ENCODE measurements at places on chromosomes 13 and 19. TPM values are rescaled to one million over a fixed set of nuclear protein-coding genes. Genes with fewer than 3 reads are reported as not detected.

The ZNF729 gene
- polyA plus RNA-seq, result 0.06 TPM

The RNF17 gene
- 0.26 TPM for polyA plus RNA-seq

The ENOX1 gene
- polyA plus RNA-seq, result 5.4 TPM

The CEACAM5 gene
- 0.14 TPM for polyA plus RNA-seq

The NLRP5 gene
- not detected for polyA plus RNA-seq

The CLEC17A gene
- 0.28 TPM for polyA plus RNA-seq

The KLF5 gene
- polyA plus RNA-seq, result 32.0 TPM

The FCHO1 gene
- 1.2 TPM for polyA plus RNA-seq

The TMEM255B gene
- 8.5 TPM for polyA plus RNA-seq

The MEIOSIN gene
- polyA plus RNA-seq, result not detected

The CYP4F12 gene
- polyA plus RNA-seq, result 12.1 TPM

GRCh38 chr13:39452417-39452816 lies 150.6 kb downstream of the LHFPL6 start:
- DNase-seq, result no peak

DNA sequence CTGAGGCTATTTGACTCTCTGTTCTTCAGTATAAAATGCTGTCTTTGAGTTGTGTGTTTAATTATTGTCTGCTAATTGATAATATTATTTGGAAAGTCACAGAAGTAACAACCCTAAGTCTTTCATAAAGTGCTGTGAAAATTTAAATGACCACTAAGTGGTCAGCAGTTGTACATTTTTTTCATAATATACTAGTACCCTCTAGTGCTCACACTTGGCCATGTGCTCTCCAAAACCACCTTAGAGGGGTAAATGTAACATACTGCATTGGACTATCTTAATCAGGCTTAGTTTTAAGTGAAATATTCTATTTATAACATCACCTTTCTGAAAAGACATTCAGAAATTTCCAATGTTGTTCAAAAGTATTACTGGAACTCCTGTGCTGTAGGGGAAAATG lies 745.3 kb downstream of the GPC5 start:
- no peak for DNase-seq

- DNase-seq, result no peak
Measured at GRCh38 chr13:101515504-101515903, 63.0 kb downstream of the ITGBL1 start.

DNA sequence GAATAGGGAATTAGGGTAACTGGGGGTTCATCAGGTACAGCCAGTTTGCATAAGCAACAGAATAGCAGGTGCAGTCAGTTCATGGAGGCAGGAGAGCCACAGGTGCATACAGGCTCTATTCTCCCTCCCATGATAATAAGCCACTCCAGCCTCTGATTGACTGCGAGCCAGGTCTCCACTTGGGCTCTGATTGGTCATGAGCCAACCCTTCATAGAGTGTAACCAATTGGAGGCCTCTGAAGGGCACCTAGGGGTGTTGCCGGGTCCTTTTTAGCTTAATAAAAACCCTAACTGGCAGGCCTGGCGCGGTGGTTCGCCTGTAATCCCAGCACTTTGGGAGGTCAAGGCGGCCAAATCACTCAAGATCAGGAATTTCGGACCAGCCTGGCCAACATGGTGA lies 8.7 kb upstream of the CKM start:
- DNase-seq, result no peak

DNA sequence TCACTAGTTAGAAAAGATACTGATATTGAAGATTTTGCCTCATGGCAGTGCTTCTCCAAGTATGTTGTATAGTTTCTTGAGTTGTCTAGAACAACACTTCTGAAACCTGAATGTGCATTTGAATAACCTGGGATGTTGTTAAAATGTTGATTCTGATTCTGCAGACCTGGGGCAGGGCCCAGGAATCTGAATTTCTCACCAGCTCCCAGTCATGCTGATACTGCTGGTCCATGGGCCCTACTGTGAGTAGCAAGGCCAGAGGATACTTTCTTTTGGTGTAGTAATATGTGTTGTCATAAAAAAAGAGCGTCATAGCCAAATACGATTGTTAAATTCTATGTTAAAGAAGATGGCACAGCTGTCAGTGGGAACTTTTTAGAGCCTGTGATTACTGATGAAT lies 41.6 kb upstream of the C1QTNF9 start:
- no peak for DNase-seq

DNA sequence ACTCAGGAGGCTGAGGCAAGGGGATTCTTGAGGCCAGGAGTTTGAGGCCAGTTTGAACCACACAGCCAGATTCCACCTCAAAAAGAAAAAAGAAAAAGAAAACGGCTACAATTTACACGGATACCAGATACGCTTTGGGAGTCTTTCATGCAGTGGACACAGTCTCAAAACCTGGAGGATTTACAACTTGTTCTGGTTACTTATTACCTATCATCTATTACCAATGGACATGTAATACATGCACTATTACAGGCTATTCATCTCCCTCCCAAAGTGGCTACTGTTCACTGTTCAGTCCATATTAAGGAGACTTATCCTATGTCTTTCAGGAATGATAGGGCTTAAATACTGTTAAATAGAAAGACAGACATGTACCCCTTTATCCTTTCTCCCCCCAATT lies 33.3 kb downstream of the ZNF823 start:
- DNase-seq, result no peak

- no peak for DNase-seq
Measured at GRCh38 chr13:108586826-108587225, 42.6 kb upstream of the MYO16 start.

- DNase-seq, result no peak
Measured at GRCh38 chr19:58466089-58466759, 656 bp upstream of the ZNF324 start.

GRCh38 chr13:45368571-45368970 lies 27.6 kb upstream of the TPT1 start:
- DNase-seq, result no peak

GRCh38 chr13:34345258-34345965 lies 527.5 kb downstream of the RFC3 start:
- DNase-seq, result no peak

GRCh38 chr13:112350300-112350699 lies 25.9 kb upstream of the SPACA7 start:
- no peak for DNase-seq

DNA sequence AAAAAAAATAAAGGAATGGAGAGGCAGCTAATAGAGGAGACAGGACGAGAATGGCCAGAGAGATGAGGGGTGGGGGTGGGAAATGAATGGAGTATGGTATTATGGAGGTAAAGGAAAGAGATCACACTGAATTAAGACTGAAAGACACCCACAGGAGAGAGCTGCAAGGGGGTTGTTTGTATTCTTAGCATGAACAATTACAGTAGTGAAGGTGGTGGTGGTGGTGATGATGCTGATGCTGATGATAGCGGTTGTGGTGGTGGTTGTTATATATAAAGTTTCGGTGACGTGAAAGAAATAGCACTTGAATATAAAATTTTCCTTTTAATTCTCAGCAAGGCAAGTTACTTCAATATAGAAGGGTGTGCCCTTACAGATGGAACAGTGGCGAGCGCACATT lies 2.8 kb upstream of the ADGRE3 start:
- DNase-seq, result no peak

- peak; percentile 81 for DNase-seq
Measured at GRCh38 chr19:40614622-40615411, 13.6 kb downstream of the LTBP4 start.

- DNase-seq, result no peak
Measured at GRCh38 chr19:3441986-3442329, 38.4 kb downstream of the SMIM24 start.

DNA sequence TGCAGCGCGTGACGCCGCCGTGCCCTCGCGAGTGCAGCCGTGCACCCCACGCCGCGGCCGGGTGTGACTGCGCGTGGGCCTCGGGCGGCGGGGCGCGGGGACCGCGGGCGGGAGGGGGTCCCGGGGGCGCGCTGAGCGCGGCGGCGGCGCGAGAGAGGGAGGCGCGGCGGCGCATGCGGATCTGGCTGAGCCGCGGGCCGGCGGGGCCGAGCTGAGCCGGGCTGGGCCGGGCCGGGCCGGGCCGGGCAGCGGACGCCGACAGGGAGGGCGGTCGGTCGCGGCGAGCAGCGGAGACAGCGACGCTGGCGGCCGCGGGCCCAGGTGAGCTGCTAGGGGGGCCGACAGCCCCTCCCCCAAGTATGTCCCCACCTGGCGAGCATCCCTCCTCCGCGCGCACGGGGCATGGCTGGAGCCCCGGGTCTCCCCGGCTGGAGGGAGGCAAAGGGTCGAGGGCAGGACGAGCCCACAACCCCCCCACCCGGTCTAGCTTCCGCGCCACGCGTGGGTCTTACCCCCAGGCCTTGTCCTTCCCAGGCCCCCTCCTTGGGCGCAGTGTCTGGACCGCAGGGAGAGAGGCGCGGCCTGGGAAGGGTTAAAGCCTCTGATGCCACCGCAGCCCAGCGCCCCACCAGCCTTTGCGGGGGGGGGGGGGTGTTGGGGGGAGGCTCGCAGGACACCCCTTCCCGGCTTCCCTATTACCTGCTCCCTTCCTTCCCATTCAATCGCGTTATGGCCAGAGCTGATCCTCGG lies at the start of gene SPTBN4:
SPTBN4 (plus strand) TSS at position 17 of the 750 bp plus-strand sequence. CDS start 5,621 bp downstream, outside the sequence.
- DNase-seq, result peak; percentile 2

- no peak for DNase-seq
Measured at GRCh38 chr19:18494267-18494607, 27.6 kb downstream of the ELL start.

GRCh38 chr19:29543381-29543780 lies 17.6 kb downstream of the VSTM2B start:
- no peak for DNase-seq

DNA sequence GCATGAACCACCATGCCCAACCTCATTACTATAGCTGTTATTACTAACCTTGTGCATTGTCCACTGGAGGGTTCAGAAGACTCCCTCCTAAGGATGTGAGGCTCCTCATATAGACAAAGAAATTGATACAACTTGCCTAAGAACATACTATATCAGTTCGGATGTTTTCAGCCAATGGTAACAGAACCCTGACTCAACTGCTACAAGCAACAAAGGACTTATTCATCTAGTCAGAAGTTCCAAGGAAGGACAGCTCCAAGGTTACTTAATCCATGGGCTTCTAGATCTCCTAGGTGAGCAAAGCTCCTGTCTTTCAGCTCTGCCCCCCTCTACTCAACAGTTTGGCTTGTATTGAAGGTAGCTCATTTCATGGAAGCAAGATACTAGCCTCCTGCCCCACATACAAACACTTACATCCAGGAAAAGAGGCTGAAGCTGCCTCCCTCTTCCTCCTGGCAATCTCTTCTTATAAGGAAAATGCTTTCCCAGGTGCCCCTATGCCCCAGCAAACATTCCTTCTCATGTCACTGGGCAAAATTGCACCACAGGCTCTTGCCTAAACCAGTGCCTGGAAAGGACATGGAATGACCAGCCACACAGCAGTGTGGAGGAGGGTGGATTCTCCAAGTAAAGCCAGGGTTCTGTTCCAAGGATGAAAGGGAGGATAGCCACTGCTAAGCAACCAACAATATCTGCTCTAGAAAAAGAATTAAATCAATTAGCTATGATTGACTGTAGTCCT lies 497.8 kb downstream of the FOXO1 start:
- no peak for DNase-seq

DNA sequence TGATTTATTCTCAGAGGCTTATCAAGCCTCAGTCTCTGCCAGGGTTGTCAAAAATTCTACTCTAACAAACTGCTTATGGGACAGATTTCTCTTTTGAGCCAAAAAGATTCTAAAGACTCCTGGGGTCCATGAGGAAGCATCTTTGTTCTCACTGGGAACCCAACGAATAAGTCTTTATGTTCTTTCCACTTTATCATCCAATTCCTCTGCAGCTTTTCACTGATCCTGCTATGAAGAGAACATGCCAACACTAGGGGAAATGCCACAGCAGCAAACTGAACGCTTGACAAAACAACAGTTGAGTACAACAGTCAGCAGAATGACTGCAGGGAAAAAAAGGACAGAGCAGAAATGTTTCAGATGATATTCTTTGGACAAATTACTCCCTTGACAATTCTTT lies 22.2 kb downstream of the DCLK1 start:
- DNase-seq, result no peak

DNA sequence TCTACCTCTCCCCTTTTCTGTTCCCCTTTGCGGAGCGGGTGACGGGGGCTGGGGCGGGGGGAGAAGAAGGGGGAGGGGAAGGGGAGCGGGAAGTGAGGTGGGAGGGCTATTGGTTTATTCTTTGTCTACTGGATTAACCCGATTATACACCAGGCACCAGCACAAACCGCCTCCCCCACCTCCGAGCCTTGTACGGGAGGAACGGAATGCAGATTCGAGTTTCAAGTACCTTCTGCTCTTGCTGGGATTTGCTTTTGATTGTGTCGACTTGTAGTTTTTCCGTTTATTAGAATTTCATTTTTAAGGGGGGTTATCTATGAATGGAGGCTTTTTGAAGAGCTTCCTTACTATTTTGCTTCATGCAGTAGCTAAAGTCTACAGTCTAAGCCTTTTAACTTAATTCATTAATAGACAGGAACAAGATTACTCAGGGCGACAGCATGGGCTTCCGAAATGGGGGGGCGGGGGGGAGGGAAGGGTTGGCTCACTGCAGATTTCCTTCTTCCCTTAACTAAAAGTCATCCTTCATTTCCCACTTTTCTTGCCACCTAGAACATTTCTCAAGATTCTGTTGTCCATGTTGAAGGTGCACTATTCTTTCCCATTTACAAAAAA lies 937 bp upstream of the SPRY2 start:
- peak; percentile 60 for DNase-seq

- no peak for DNase-seq
Measured at GRCh38 chr13:102974317-102975087, 91.7 kb downstream of the SLC10A2 start.

DNA sequence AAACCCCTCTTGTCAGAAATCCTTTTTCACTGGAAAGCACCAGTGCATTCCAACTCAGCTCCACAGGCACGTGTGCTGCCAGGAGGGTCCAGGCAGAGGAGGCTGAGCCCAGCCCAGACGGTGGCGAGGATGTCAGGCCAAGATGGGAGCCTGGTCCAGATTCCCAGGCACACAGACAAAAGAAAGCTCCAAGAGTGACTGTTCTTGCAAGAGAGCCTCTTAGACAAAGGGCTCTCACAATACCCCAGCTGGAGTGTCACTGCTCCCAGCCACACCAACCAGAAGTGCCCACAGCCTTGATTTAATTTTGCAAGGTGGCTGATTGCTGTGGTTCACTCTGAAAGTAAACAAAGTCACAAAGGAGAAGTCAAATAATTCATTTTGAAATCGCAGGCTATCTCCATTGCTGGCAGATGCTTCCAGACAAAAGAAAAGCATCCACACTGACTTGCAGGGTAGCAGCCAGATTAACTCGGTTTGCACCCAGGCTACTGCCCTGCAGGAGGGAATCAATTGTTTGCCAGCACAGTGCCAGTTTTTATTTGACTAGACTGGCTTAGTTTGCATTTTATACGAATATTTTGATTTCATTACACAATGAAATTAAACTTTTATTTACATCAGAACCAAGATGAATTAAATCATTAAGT lies 95.1 kb downstream of the RAB20 start:
- DNase-seq, result no peak

- no peak for DNase-seq
Measured at GRCh38 chr13:37123337-37123736, 17.9 kb upstream of the CSNK1A1L start.

- no peak for DNase-seq
Measured at GRCh38 chr13:110690516-110690915, 15.4 kb downstream of the CARS2 start.

Measured in right lung (tissue), 10 donors.